CD4-positive, alpha-beta T cell treated with Interleukin-17A for 4 hours (primary cell): ENCODE measurements at places on chromosomes 4 and X.

DNA sequence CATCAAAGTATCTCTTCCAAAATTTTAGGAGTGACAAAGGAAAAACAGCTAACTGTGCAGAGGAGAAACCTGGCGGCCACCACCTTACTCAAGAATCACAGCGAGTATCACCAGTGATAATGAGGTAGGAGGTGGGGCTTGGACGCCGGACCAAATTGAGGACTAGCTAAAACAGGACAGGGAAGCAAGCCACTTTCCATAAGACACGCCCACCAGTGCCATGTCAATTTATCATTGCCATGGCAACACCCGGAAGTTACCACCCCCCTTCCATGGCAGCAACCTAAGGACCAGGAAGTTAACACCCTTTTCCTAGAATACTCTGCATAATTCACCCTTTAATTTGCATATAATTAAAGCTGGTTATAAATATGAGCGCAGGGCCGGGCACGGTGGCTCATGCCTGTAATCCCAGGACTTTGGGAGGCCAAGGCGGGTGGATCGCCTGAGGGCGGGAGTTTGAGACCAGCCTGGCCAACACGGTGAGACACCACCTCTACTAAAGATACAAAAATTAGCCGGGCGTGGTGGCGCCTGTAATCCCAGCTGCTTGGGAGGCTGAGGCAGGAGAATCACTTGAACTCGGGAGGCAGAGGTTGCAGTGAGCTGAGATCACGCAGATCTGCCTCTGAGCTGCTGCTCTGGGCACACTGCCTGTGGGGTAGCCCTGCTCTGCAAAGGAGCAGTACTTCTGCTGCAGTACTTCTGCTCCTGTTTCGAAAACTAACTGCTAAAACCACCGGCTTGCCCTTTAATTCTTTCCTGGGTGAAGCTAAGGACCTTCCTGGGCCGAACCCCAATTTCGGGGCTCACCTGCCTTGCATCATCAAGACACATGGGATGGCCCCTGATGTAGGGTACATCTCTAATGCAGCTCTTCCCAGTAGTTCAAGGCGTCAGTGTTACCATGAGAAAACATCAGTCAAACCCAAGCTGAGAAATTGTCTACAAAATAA, 116.7 kb downstream of the HMX1 start:
- no peak for DNase-seq

- DNase-seq = no peak
These were observed 32.9 kb upstream of the DKK2 start for GRCh38 chr4:107069049-107069448.

DNA sequence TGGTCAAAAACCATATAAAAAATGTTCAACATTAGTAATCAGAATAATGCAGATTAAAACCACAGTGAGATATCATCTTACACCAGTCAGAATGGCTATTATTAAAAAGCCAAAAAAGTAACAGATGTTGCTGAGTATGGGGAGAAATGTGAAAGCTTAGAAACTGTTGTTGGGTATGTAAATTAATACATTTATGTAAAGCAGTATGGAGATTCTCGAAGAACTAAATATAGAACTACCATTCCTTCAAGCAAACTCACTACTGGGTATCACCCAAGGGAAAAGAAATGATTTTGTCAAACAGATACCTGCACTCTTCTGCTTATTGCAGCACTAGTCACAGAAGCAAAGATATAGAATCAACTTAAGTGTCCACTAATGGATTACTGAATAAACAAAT, 576.4 kb upstream of the EPHA5 start:
- DNase-seq = no peak

GRCh38 chr4:1904042-1904441, 32.8 kb downstream of the NSD2 start:
- no peak for DNase-seq

GRCh38 chr4:42632653-42633382, 24.1 kb downstream of the ATP8A1 start:
- DNase-seq = no peak

GRCh38 chr4:87851332-87851731, 18.6 kb downstream of the MEPE start:
- DNase-seq = no peak

GRCh38 chr4:161303551-161303950, 860.2 kb downstream of the FSTL5 start:
- DNase-seq = no peak

GRCh38 chr4:109185548-109185947, 116.9 kb downstream of the COL25A1 start:
- no peak for DNase-seq

DNA sequence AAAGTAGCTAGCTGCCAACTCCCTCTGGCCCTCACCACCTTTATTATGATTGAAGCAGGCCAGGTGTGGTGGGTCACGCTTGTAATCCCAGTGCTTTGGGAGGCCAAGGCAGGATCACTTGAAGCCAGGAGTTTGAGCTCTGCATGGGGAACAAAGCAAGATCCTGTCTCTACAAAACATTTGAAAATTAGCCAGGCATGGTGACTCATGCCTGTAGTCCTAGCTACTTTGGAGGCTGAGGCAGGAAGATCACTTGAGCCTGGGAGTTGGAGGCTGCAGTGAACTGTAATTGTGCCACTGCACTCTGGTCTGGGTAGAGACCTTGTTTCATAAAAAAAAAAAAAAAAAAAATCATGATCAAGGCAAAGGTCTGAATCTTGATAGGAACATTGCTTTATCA, 467.0 kb upstream of the DIPK2B start:
- DNase-seq = no peak

- no peak for DNase-seq
These were observed 99.2 kb downstream of the PDHA2 start for GRCh38 chr4:95939141-95939540.

GRCh38 chr4:78606530-78607095, 55.0 kb downstream of the ANXA3 start:
- DNase-seq = no peak
